ENCODE measurements at places on chromosomes 7 and 10.

- DNase-seq: no peak
Measured at GRCh38 chr10:14513123-14513522, 182.4 kb upstream of the FRMD4A start.

- no peak for DNase-seq
Measured at GRCh38 chr7:20280475-20281351, 50.0 kb upstream of the ITGB8 start.

- no peak for DNase-seq
Measured at GRCh38 chr10:117442521-117442920, 67.3 kb upstream of the PDZD8 start.

DNA sequence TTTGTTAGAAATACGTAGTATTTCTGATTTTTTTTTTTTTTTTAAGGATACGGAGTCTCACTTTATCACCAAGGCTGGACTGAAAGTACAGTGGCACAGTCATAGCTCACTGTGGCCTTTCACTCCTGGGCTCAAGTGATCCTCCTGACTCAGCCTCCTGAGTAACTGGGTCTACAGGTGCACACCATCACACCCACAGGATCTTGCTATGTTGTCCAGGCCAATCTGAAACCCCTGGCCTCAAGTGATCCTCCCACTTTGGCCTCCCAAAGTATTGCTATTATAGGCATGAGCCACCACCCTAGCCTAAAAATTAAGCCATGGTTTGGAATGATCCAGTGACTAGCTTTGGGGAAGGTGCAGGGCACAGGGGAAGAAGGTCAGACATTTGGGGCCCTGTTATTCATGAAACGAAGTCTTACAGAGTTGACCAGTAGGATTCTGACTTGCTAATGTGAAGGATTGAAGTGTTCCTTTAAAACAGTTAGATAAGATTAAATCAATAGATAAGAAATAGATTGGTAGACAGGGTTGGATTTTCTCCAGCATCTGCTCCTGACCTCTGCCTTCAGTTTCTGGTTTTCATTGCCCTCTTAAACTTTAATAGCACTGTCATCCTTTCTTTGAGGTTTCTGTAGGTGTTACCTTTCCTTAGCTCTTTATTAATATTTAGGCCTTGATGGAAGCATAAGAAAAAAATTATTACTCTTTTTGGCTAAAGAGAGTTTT, 121.6 kb downstream of the LRRC4 start:
- no peak for DNase-seq
